ENCODE measurements at places on chromosomes 1 and 21.

DNA sequence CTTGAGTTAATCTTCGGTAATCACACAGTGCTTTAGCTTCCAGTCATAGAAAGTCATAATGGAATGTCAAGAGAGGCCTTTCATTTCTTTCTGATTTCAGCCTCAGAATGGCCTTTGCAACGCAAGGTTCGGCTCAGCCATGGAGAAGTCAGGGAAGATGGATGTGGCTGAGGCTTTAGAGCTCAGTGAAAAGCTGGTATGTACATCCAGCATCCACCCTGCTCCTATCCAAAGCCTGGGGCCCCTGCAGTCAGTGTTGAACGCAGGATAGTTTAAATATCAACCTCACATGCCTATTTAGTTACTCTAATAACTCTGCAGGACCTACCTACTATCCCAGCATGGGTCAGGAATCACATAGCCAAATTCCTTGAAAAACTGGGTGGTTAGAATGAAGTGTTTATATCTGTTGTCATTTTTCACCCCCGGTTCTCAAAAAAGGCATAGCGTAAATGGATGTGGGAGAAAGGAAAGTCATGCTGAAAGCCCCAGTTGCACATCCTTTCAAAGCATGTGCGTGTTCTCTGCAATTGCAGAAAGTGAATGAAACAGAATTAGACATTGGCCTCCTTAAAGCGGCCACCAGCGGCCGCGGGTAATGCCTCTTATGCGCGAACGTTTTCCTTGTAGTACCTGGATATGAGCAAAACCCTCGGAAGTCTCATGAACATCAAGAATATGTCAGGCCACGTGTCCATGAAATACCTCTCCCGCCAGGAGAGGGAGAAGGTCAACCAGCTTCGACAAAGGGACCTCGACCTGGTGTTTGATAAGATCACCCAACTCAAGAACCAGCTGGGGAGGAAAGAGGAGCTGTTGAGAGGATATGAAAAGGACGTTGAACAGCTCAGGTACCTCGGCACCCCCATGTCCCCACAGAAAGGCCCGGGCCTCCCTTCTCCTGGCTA lies 28.8 kb upstream of the EFHD2 start:
- no peak for DNase-seq

GRCh38 chr1:201598396-201598795 lies 59.5 kb downstream of the NAV1 start:
- DNase-seq: no peak

DNA sequence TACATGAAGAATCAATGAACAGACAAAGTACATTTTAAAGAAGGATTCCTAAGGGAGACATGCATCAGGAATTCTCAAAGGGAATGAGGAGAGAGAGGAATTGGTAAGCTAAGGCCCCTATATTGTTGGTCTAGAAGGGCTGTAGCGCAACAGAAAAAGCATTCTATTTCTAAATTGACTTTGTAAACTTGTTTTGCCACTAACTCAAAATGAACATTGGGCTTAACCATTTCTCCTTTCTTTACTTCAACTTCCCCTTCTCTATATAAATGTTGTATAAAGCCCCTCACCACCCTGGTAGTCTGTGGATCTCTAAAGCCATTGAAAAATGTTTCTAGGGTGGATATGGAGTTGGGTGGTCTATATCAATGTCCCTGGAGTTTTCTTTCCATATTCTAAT lies 20.4 kb upstream of the OR6N2 start:
- DNase-seq: no peak

- no peak for DNase-seq
Observed at GRCh38 chr1:232813760-232814159, 8.5 kb downstream of the MAP10 start.

DNA sequence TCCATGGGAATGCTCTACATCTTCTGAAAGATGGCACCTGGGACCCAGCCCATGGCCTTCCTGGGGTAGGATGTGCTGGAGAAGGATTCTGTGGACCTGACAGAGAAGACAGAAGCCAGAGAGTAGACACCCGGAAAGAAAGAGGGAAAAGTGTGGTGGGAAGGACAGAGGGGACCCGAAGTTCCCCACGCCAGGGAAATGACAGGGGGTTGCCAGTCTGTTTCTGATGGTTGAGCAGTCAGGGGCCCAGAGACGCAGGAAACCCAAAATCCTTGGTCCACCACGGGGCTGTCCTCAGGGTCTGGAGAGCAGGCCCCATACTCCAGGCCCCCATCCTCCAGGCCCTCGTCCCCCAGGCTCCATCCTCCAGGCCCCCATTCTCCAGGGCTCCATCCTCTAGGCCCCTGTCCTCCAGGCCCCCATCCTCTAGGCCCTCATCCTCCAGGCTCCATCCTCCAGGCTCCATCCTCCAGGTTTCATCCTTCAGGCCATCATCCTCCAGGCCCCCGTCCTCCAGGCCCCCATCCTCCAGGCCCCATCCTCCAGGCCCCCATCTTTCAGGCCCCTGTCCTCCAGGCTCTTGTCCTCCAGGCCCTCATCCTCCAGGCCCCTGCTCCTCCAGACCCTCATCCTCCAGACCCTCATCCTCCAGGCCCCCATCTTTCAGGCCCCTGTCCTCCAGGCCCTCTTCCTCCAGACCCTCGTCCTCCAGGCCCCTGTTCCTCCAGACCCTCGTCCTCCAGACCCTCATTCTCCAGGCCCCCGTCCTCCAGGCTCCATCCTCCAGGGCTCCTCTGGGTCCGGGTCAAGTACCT lies 1.0 kb upstream of the TFF2 start:
- no peak for DNase-seq

DNA sequence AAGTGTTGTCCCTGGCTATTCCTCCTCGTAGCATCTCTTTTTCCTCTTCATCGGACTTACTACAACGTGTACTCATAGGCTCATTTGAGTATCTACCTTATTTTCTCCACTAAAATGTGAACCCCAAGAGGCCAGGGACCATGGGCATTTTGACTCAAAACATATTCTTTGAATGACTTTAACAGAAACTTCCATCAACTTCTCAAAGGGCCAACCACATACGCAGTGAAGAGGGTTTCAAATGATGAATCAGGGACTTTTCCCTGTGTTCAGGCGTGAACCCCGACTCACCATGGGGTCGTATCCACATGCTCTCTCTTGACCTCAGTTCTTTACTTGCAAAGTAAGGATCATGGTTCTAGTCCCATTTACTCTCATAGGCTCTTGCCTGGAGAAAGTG lies 20.2 kb upstream of the GPR137B start:
- no peak for DNase-seq

DNA sequence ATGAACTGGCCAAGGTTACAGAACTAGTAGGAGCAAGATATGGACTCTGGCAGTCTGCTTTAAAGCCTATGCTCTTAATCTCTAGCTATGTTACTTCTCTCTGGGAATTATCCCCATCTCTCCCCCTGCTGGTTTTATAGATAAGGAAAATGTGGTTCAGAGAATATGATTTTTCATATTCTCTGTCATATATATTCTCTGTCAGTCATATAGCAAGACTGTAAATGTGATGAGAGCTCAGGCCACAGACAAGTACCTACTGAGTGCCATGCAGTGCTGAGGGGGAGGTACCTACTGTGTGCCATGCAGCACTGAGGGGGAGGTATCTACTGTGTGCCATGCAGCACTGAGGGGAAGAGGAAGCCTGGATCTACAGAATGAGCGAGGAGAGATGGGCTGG lies 220.3 kb upstream of the FGGY start:
- DNase-seq: no peak

DNA sequence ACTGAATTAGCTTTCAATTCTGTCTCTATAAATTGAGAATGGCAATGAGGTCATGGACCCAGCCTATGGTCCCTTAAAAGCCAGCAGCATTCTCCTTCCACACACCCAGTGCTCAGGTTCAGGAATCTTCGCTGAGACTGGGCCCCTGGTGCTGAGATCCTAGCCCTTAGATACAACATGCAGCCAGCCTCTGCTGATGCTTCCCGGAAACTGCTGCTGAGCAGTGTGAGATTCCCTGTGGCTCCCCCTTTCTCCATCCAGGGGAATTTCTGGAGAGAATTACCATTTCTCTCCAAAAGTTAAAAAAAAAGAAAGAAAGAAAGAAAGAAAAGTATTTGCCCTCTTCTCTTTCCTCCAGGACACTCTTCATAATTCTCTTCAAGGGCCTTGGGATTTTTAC lies 31.7 kb upstream of the RALGPS2 start:
- no peak for DNase-seq

GRCh38 chr1:51237351-51238033 lies 1.4 kb downstream of the RNF11 start:
- no peak for DNase-seq

DNA sequence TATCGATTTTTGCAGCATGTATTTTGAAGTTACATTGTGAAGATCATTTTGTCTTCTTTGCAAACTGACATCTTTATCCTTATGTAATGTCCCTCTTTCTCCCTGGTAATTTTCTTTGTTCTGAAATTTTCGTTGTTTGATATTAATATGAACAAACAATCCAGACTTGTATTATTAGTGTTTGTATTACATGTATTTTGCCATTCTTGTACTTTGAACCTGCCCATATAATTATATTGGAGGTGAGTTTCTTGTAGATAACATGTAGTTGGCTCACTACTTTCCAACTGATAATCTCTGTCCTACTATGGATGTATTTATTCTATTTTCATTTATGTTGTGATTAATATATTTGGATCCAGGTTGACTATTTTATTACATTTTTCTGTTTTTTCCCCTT lies 27.1 kb downstream of the OBSCN start:
- DNase-seq: no peak

GRCh38 chr1:52927212-52928014 lies at the start of gene SCP2:
TSS of gene SCP2 (plus strand) at chr1:52927276. CDS start at chr1:52927397, 121 bp downstream.
- peak; percentile 81 for DNase-seq

GRCh38 chr1:10677491-10678391 lies 118.7 kb downstream of the CASZ1 start:
- no peak for DNase-seq

DNA sequence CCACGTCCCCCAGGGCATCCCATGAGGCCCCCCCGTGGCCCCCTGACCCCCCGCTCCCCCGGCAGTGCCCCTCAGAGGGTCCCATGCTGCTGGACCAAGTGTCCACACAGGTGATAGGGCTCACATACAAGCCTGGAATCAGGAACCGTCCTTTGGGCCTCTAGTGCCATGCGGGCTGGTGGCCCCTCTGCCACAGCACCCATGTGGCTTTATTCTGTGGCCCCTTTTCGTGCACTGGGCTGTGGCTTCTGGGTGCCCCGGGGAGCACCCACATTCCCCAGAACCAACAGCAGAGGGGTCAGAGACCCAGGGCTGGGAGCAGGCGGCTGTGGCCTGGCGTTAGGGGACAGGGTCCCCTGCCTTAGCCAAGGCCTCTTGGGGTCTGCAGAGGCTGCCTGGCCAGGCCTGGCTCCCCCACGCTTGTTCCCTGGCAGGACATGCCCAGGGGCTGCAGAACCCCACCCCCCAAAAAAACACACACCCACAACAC lies 31.7 kb downstream of the SLC19A1 start:
- DNase-seq: no peak

DNA sequence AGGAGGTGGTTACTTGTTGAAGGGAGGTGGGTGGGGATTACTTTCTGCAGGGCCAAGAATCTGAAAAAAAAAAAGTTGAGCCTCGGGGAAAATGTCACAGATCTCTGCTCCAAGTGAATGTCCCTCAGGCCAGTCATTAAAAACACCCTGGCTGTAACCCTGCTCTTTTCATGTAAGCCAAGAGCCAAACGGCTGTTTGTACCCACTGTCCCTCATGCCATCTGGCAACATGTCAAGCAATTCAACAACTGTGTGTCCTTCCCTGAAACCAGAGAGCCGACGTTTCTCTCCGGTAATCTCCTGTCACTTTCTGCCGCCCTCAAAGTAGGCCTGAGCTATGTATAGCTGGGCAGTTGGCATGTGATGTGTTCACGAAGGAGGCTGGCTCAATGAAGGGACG lies 14.7 kb downstream of the CASQ2 start:
- DNase-seq: no peak

GRCh38 chr1:67743072-67743725 lies 58.2 kb downstream of the GADD45A start:
- DNase-seq: no peak

- peak; percentile 3 for DNase-seq
Observed at GRCh38 chr1:165129568-165130164, 226.8 kb downstream of the LMX1A start.

DNA sequence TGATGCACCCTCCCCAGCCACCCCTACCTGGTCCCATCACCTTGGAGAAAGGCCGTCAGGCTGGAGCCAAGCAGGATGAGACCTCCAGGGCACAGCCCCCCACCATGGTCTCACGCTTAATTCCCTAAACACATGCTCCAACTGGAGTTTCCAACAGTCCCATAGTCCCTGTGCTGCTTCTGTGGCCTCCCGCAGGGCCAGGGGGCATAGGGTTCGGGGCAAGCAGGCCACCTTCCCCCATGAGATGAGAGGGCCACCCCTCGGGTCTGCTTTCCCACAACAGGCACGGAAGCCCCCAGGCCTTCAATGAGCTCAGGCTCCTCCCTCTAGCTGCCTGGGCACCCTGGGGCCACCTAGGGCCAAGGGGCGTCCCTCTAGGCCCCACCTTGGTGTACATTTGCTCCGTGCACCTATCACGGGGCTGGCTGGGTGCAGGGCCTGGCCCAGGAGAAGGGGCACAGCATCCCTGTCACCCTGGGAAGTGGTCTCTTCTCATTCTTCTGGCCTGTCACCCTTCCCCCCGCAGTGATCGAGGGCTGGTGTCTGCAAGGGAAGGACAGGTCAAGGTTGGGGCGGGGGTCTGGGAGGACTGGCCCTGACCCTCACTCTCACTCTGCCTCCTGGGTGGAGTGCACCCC lies 42.4 kb downstream of the TRIM11 start:
- DNase-seq: no peak

DNA sequence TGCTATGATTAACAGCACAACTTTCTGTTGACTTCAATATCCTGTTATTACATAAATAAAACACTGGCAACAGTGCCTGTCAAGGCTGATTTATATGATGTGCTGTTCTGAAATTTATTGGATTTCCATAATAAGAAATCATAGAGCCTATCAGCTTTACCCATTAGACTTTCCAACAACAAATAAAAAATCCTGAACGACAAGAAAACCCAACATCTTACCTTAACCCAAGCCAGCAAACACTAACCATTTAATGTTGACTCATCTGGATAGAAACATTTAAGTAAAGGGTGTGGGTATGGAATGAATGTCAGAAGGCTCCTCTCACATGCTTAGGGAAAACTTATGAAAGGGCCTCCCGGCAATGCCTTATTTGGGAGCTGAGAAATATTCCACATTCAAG lies 165.1 kb downstream of the SLC45A1 start:
- no peak for DNase-seq

- DNase-seq: no peak
Observed at GRCh38 chr1:225851805-225852204, 30.4 kb downstream of the TMEM63A start.

DNA sequence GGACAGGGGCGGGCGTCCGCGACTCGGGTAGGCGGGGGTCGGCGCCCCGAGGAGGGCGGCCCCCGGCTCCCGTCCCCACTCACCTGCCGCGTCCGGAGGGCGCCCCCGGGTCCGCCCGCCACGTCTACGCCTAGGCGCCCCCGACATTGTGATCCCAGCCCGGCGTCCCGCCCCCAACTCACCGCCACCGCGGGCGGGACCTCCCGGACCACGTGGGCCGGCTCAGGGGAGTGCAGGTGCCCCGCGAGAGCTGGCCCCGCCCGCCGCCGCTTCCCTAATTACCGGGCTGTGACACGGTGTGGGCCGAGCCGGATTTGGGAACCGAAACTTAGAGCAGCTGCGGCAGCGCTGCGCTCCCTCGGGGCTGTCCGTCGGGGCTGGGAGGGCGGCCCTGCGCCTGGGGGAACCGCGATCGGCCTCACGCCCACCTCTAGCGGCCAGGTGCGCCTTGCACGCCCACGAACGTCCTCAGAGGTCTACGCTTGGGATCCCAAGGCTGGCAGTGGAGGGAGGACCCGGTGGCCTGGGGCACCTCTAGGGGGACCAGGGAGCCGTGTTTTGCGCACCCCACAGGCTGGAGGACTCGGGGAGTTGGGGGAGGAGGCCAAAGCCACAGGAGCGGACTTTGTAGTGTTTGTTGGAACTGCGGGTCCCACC lies 521 bp upstream of the NADK start:
- DNase-seq: peak; percentile 77
